ENCODE measurements at places on chromosomes 5 and 9.

- no peak for DNase-seq
These were observed 7.8 kb upstream of the TMEM268 start for GRCh38 chr9:114603248-114603647.

DNA sequence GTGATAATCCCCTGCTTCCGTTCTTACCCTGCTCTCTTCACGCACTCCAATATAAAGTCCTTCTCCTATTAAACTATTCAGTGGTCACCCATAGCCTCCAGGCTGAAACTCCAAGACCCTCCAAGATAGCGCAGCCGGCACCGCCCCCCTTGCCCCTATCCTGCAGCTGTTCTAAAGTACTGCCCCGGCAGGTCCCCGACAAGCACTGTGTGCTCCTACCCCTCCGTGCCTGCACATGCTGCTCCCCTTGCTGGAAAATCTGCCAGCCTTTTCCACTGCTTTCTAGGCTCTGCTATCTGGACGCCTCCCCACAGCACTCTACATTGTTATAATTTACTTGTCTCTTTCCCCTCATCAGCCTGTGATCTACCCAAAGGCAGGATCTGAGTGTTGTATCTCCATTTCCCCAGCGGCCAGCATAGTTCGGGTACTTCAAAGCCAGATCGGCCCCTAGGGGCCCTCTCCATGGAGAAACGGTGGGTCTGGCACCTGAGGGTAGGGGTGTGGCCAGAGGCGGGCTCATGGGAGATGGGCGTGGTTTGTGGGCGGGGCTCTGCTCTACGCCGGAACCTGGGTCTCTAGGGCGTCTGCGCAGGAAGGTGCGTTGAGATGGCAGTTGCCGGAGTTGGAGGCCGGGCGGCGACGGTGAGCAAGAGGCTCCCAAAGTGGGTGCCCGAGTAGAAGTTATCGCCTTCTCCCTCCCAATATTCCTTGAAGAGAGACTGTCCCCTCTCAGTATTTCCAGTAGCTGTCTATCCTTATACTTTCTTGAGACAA lies 83.5 kb upstream of the RUSC2 start:
- DNase-seq: no peak

- no peak for DNase-seq
These were observed 560.2 kb upstream of the CLINT1 start for GRCh38 chr5:158419186-158419585.

- DNase-seq: no peak
These were observed 15.4 kb upstream of the ZNF622 start for GRCh38 chr5:16480821-16481538.

DNA sequence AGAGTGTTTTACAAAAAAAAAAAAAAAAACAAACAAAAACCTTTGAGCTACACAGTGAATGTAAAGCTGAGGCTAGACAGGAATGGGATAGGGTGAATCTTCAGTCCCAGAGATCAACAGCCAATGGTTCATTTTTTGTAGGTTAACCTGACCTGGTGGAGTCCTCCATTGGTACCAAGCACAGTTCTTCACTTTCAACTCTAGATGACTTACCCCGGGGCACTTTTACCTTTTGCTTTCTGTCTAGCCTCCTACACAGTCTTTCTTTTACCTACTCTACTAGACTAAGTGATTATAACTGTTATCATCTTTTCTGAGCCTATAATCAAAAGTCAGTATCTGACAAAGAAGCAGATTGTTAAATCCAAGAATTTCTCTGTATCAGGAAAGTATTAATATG lies 50.9 kb downstream of the ANXA2R start:
- no peak for DNase-seq

DNA sequence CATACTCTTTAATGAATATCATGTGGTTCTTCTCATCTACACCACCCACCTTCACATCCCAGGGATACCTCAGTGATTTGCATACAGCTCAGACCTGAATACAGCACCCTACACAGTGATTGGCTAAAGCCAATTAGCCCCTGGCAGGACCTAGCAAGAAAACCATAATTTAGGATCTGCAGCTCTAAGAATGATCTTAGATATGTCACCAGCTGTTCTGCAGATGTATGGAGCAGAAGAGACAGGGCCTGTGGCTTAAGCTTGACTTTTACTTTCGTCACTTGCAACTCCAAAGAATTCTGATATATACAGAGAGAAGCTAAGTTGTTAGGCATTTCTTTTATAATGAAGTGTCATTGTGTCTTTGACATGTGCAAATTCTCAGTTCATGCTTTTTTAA lies 483.2 kb upstream of the C9orf72 start:
- no peak for DNase-seq

GRCh38 chr9:108103046-108103693 lies 613.6 kb upstream of the KLF4 start:
- no peak for DNase-seq

GRCh38 chr5:78506261-78507024 lies 142.1 kb downstream of the LHFPL2 start:
- no peak for DNase-seq

DNA sequence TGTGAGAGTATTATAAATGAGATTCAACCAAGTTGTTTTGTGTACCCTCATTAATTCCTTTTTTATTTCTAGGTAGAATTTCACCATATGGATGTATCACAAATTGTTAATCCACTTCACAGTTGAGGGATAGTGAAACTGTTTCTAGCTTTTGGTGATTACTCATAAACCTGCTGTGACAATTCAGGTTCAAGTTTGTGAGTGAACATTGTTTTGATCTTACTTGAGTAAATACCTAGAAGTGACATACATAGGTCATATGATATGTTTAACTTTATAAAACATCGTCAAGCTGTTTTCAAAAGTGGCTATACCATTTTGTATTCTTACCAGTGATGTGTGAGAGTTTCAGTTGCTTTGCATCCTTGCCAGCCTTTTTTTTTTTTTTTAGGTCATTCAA lies 112.9 kb downstream of the CAMK4 start:
- no peak for DNase-seq

DNA sequence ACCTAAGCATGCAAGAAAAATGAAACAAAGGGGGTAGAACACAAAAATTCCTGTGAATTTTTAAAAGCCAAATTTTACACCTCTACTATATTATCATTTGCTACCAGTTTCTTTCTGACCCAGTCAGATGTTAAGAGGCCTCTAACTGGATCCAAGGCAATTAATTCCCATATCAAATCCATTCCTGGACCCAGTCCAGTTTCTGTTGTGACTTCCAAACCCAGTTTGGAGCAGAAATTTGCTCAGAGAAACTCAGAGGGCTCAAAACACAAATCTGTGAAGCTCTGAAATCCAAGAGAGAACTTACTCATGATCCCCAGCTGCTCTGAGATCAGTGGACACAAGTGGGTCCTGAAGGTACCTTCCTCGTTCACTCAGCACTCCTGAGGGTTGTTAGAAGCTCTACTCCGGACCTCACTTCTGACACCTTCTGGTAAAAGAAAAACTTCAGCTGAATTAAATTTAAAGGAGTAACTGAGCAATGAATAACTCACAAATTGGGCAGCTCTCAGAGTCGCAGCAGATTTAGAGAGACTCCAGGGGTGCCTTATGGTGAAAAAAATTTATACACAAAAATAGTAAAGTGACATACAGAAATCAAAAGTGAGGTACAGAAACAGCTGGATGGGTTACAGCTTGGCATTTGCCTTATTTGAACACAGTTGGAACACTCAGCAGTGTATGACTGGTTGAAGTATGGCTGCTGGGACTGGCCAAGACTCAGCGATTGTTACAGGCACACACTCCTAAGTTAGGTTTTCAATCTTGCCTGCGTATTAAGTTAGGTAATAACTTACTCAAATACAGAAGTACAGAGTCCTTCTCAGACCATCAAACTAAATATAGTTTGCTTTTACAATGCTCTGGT lies 32.4 kb downstream of the INSL4 start:
- DNase-seq: no peak

DNA sequence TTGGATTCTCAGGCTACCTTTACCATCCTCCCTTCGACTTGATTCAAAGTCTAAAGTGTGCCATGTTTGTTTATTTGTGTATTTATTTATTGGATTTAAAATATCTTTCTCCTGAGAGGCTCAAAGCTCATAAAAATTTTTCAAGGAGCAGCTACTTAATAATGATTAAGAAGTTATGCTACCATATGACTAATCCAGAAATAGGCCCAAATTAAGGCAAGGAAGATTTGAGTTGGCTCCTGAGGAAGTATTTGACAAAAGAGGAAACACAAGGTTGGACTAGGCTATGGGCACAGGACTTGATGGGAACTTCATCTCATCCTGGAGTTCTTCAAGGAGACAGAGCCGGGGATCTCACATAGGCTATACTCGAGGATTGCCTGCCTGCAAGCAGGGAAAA lies 22.4 kb upstream of the PPP2CA start:
- DNase-seq: no peak
